ENCODE measurements at places on chromosomes 16 and 17. TPM values are rescaled to one million over a fixed set of nuclear protein-coding genes. Genes with fewer than 3 reads are reported as not detected.

KRT16 gene
- total RNA-seq = not detected

DNA sequence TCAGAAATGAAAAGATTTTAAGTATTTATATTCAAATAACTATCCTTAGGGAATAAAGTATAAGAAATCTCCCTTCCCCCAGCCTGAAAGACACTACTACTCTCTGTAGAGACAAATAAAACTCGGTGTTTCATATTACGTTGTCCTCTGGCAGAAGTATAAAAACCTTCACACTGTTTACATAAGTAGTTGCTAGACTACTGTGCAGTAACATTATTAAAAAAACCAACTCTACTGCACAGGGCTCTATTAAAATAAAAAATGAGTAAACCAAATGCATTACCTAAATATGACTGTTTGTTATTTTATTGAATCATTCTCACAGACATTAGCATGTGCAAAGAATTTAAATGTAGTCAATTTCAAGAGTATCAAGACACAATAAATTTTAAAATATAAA is 67.4 kb downstream of the MED13 start:
- DNase-seq = peak; percentile 73

C16orf54 gene
- total RNA-seq = not detected

- DNase-seq = no peak
Measured at GRCh38 chr17:16197276-16197675, 18.1 kb downstream of the NCOR1 start.

DNA sequence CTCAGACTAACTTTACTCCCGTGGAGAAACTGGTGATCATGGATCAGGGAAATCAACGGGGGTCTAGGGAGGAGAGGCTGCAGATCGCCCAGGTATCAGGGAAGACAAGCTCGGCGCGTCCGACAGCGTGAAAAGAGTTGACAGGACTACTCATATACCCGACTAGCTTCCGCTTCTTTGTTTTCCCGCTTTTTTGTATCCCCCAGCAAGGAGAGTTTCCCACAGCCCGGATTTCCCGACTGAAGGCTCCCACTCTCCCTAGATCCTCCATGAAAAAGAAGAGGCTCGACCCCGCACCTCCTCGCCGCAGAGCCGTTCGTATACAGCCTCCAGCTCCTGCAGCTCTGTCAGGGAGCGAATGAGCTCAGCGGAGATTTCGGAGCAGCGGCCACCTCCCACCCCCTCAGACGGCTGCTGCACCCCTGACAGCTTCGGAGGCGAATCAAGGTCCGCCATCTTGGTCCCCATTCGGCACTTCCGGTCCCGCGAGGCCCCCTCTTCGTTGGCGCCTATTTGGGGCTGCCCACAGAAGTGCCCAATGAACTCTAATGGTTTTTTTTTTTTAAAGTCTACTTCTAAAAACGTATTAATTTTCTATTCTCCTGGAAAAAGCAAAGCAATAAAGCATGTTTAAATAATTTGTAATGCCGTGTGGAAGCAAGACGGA is at the start of gene COG4:
TSS of gene COG4 (minus strand) at position 479 of the 667 bp plus-strand sequence. CDS start at position 468, 11 bp downstream.
- peak; percentile 78 for DNase-seq

B3GNT9 gene
- 34.7 TPM for total RNA-seq

- DNase-seq = no peak
Measured at GRCh38 chr16:2711370-2712062, 8.5 kb downstream of the PRSS27 start.

GRCh38 chr16:57469046-57469445 is 6.6 kb downstream of the POLR2C start:
- no peak for DNase-seq

TNP2 gene
- not detected for total RNA-seq

- no peak for DNase-seq
Measured at GRCh38 chr16:73813527-73813926, 483.1 kb upstream of the PSMD7 start.

- DNase-seq = no peak
Measured at GRCh38 chr16:50151322-50151721, 1.8 kb upstream of the TENT4B start.

GRCh38 chr17:78862073-78863023 is 21.7 kb upstream of the USP36 start:
- peak; percentile 99 for DNase-seq

ESRP2 gene
- total RNA-seq = 0.17 TPM

ABCC6 gene
- 6.3 TPM for total RNA-seq

- DNase-seq = peak; percentile 17
Measured at GRCh38 chr16:14240219-14240843, 169.2 kb downstream of the MRTFB start.

- DNase-seq = no peak
Measured at GRCh38 chr17:6297960-6298359, 137.0 kb downstream of the AIPL1 start.

- DNase-seq = peak; percentile 43
Measured at GRCh38 chr16:88282564-88283395, 100.0 kb upstream of the ZNF469 start.

DNA sequence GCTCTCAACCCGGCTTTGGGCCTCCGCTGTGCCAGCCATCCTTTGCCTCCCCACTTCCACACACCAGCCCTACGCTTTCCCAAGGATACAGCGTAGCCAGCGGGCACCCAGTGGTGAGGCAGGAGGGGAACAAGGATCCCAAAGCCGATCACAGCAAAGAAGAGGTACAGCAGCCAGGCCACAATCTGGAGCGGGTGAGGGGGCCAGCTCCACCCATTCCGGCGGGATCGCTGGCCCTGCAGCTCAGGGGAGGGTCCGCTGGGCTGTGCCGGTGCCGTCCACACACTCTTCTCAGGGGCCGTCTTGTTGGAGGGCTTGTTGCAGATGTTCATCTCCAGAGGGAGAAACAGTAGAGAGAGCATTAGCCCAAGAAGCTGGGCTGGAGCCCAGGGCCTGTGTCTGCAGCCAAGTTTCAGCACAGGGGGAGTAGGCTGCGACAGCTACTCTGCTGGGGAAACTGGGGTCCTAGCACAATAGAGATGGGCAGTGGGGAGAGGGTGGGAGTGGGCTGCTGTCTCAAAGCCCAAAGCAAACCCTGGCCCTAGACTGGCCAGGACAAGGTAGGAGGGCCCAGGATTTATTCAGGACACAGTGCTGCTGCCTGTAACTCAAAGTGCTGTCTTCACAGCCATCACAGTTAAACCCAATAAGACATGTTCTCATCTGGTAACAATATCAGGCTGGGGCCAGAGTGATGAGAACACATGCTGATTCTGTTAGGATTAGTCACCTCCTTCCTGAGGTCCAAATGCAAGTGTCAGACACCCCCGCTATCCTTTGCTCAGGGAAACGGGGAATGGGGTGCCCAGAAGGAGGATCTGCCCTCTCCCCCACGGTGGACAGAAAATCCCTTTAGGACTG is 9.9 kb downstream of the ZDHHC1 start:
- DNase-seq = peak; percentile 68

DNA sequence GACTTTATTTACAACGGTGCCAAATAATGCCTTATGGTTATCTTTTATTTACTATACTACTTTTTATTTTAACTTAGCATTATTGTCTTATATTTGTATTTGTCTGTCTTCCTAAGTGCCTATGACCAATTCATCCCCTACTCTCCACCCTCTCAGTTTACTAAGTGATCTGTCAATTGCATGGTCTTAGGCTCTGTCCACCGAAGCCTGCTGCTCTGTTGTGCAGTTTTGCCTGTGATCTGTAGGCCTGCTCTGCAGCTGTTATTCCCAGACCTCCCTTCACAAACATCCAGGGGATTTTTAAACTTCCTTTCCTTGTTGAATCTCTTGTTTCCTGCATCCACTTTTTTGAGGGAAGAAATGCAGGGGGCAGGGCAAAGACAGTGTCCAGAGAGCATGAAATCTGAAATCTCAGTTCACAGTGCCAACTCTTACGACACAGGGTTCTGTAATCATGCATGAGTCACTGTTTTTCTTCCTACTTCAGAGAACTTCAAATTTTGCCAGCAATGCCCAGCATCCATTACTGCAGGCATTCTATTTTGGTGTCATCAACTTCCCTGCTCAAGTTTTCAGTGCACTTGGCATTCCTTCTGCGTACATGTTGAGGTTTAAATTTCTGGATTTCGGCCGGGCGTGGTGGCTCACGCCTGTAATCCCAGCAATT is 11.4 kb downstream of the SLFN5 start:
- peak; percentile 94 for DNase-seq

DNA sequence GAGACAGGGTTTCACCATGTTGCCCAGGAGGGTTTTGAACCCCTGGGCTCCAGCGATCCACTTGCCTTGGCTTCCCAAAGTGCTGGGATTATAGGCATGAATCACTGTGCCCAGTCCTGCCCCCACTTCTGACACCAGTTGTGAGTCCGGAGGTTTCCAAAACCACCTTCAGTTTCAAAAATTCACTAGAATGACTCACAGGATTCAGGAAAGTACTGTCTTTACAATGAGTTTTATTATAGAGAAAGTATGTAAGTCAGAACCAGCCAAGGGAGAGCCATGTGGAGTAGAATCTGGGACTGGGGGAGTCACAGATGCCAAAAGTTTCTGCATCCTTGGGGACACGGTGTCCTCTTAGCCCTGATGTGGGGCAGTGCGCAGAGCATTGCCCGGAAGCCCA is 55.1 kb downstream of the PLD6 start:
- peak; percentile 43 for DNase-seq

GRCh38 chr16:55592306-55592705 is 25.8 kb downstream of the CAPNS2 start:
- DNase-seq = no peak

GRCh38 chr17:9206410-9206703 is 185.0 kb downstream of the NTN1 start:
- no peak for DNase-seq
